Cardiac muscle cell (in vitro differentiated cells and primary cell): ENCODE measurements at places on chromosomes 3 and 15. TPM values are rescaled to one million over a fixed set of nuclear protein-coding genes. Genes with fewer than 3 reads are reported as not detected.

The ITGA11 gene
- total RNA-seq: 0.12 and 1.4 TPM in 2 replicates

The MCF2L2 gene
- 7.0 and 12.9 TPM in 2 replicates for total RNA-seq

The STRIT1 gene
- not detected in 2 replicates for total RNA-seq

The TMCO5A gene
- not detected in 2 replicates for total RNA-seq

The HMG20A gene
- total RNA-seq: 45.6 and 59.3 TPM in 2 replicates

DNA sequence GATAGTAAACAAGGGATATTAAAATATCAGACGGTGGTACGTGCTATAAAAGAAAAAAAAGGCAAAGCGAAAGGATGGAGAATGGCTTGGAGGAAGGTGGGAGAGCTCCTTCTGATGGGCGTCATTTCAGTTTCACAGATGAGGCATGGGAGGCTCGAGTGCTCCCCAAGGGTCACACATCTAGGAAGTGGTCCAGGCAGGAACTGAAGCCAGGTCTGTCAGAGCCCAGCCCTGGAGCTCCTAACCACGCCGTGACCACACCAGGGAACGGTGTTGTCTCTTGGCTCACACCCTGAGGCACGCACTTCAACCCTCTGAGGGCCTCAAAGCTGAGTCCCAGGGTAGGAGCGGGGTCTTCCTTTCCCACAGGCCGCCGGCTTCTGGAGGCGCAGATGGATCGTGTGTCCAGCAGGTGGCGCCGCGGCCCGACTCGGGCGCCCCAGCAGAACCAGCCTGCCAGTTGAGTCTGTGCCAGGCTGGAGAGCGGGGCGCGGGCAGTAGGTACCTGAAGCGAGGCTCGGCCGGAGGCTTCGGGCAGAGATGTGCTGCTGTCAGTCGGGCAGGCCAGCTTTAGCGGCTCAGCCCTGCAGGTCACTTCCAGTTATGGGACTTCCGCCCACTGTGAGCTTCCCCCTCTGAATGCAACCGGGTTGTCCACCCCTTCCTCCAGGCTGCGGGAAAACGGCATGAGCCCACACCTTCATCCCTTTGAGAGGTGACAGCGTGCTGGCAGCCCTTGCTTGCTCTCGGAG, 68.1 kb downstream of the SLC6A1 start:
- peak; percentile 73 for DNase-seq

GRCh38 chr15:78206326-78207109, 27.8 kb downstream of the ACSBG1 start:
- DNase-seq: no peak

DNA sequence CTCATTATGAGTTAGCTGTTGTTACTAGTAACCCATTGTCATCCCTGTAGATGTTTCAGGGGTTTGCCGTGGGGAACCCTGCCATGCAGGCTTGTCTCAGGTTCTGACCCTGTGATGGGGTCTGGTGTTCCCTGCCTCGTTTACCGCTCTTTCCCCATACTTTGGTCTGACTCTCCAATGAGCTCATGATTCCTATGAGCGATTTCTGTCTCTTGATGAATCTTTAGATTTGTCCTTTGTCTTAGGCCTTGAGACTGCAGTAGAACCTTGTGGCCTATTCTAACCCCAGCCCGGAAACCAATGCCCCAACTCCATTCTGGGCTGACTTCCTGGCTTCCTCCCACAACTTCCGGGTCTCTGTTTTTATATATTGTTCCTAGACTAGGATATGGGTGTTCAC, 11.3 kb upstream of the IQGAP1 start:
- no peak for DNase-seq

DNA sequence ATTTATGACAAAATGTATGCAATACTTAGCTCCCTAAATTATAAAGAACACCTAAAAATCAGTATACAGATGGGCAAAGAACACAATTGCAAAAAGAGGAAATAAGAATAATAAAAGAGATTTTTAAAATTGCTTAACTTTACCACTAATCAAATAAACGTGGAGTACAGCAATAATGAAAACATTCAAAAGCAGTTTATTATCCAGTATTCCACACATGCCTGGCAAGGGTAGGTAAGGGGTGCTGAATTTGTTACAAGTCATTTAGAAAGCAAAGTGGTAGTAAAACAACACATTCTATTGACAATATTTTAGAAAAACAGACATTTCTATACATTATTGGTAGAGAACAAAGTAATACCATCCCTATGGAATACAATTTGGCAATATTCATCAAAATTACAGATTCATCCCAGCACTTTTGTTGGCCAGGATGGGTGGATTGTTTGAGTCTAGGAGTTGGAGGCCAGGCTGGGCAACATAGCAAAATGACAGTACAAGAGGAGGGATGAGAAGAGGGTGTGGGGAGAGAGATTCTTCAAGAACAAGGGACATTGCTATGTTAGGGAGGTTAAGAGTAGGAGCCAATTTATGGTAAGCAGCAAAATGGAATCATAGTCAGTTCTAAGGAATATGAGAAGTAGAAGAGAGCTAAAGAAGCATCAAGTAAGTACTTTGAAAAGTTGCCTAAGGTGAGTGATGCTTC, 3.7 kb upstream of the ACKR4 start:
- no peak for DNase-seq

- DNase-seq: no peak
Observed at GRCh38 chr3:174051191-174051590, 653.6 kb downstream of the NLGN1 start.

- DNase-seq: peak; percentile 55
Observed at GRCh38 chr3:153285194-153285641, 123.2 kb downstream of the RAP2B start.

- DNase-seq: no peak
Observed at GRCh38 chr3:72423643-72424042, 424.6 kb downstream of the SHQ1 start.

GRCh38 chr3:36850743-36851142, 86.4 kb upstream of the DCLK3 start:
- no peak for DNase-seq

- DNase-seq: peak; percentile 40
Observed at GRCh38 chr3:104279617-104280016, 1087.1 kb upstream of the ALCAM start.

GRCh38 chr3:120420360-120420759, 30.4 kb downstream of the FSTL1 start:
- no peak for DNase-seq

DNA sequence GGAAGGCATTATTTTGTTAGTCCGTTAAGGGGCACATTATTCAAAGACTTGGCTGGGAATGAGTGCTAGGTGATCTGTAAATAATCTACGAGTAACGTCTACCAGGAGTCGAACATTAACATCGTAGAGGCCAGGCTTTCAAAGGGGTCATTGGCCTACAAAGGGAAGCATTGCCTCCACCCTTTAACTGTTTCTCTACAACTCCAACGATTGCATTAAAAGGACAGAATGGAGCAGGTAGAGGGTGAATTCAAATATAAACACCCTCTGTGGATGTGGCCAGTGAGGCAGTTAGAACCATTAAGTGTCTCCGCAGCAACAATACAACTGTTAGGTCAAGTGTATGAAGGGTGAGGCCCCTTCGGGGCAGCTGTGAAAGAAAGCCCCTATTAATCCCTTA, 126.0 kb upstream of the LMOD3 start:
- peak; percentile 43 for DNase-seq

DNA sequence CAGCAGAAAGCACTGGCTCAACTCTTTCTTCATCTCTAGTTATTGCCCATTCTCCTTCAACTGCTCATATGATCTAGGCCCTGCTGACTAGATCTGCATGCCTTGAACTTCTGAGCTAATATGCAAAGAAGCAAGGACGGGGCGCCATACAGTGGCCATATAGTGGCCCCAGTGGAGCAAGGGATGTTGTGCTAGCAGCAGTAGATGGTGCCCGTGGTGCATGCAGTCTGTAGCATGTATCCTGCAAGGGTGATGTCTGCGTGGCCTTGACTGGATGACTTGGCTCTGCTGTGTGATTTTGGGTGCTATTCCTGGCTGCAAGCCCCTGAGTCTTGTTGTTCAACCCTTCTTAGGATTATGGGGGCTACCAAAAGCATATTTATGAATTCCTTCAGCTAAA, 12.2 kb upstream of the NMD3 start:
- DNase-seq: no peak
